ENCODE measurements at places on chromosomes 7 and 10.

- DNase-seq, result peak; percentile 12
Observed at GRCh38 chr10:74151879-74152722, 1.1 kb downstream of the ADK start.

DNA sequence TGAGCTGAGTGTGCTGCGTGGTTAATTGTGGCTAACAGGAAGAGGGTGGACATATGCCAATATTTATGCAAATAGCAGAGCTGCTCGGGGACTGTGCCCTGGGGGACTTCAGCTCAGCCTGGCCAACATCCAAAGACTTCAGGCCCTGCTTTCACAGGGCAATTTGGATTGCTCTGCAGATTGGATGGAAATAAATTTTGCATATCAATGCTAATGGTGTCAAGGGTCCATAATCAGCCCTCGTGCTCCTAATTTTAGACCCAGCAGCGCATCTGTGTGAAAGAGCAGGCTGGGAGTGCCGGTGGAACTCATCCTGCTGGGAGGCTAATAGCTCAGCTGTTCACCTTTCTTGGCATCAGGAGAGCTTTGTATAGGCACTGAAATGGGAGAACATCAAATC lies 270.1 kb downstream of the TCERG1L start:
- no peak for DNase-seq

DNA sequence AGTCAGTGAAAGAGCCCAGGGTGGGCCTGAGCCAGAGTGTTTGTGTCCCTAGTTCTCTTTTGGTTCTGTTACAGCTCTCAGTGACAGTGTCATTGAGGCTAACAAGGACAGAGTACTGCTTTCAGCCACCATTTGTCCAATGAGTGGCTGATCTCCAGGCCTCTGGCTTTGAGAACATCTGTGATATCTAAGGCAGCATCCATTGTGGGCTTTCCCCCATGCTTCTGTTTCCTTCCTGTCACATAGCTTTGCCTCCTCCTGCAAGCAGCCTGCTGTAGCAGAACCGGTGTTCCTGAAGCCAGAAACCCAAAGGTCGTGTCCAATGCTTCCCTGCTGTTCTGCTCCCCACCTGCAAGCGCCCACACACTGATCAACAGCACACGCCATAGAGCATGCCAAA lies 68.4 kb downstream of the IKZF1 start:
- no peak for DNase-seq

- no peak for DNase-seq
Observed at GRCh38 chr7:105017657-105018365, 3.8 kb downstream of the KMT2E start.

GRCh38 chr7:13457790-13458189 lies 531.7 kb downstream of the ETV1 start:
- no peak for DNase-seq

GRCh38 chr7:23531050-23531793 lies 559 bp downstream of the TRA2A start:
- DNase-seq, result peak; percentile 77

GRCh38 chr7:17690030-17690429 lies 250.3 kb downstream of the SNX13 start:
- DNase-seq, result peak; percentile 80

- DNase-seq, result peak; percentile 70
Observed at GRCh38 chr7:70678621-70679251, 453.2 kb upstream of the GALNT17 start.

GRCh38 chr10:48309711-48310226 lies 3.3 kb downstream of the MAPK8 start:
- peak; percentile 91 for DNase-seq

DNA sequence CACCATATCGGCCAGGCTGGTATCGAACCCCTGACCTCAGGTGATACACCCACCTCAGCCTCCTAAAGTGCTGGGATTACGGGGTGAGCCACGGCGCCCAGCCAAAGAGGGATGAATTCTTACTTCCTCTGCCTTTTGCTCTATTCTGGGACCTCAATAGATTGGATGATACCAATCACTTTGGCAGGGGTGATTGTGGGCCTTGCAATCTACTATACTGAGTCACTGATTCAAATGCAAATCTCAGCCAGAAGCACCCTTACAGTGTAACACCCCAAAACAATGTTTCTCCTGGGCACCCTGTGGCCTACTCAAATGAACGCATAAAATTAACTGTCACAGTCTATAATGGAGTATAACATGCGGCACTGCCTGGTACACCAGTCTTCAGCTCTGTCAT lies 596.7 kb upstream of the LRRTM3 start:
- DNase-seq, result no peak

GRCh38 chr10:34346516-34347100 lies 468.5 kb downstream of the PARD3 start:
- DNase-seq, result peak; percentile 10

DNA sequence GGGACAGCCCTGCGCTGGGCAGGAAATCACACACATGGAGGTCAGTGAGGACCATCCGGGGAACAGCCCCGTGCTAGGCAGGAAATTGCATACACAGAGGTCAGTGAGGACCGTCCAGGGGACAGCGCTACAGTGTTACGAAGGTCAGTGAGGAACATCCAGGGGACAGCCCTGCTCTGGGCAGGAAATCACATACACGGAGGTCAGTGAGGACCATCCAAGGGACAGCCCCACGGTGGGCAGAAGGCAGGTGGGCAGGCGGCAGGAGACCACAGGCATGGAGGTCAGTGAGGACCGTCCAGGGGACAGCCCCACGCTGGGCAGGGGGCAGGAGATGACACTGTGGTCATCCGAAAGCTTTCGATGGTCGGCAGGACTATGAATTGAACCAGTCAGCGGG lies 79.7 kb downstream of the PTPRN2 start:
- no peak for DNase-seq

DNA sequence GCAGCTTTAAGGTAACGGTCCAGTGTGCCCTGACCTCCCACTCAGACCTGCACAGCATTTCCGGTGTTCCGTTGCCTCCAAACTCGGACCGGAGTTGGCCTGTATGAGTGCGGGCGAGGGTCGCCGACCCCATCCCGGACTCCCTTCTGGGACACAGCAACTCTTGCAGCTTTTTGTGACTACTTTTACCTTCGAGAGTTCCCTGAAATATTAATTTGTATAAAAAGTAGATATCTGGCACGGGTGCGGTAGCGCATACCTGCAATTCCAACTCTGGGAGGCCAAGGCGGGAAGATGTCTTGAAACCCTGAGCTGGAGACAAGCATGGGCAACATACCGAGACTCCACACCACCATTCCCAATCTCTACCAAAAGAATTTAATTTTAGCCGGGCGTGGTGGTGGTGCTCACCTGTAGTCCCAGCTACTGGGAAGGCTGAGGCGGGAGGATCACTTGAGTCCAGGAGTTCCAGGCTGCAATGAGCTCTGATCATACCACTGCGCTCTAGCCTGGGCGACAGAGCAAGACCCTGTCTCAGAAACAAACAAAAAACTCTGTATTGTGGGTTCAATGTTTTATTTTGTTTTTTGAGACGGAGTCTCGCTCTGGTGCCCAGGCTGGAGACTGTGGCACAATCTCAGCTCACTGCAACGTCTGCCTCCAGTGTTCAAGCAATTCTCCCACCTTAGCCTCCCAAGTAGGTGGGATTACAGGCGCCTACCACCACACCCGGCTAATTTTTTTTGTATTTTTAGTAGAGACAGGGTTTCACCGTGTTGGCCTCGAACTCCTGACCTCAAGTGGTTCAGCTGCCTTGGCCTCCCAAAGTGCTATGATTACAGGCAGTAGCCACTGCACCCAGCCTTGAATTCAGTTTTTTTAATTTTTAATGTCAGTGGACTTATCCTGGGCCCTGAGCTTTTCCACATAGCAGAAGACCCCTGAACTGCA lies 1.1 kb upstream of the PPP1R35 start:
- DNase-seq, result no peak

- peak; percentile 71 for DNase-seq
Observed at GRCh38 chr10:118374404-118374803, 32.3 kb upstream of the FAM204A start.

DNA sequence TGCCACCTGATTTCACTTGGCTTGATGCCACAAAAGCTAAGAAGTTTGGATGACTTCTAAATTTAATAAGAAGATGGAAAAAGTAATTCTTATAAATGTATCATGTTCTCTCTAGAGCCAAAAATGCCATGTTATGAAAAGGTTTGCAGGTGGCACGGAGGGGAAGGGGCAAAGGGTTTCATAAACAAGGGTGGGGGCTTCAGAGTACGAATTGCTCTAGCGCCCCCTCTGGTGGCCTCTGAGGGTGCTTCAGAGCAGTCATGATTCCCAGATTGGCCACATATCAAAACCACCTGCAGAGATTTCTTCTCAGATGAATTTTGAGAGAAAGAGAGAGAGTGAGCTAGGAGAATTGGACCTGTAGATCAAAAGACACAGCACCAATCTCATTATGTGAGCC lies 208.6 kb upstream of the YAE1 start:
- DNase-seq, result peak; percentile 6

DNA sequence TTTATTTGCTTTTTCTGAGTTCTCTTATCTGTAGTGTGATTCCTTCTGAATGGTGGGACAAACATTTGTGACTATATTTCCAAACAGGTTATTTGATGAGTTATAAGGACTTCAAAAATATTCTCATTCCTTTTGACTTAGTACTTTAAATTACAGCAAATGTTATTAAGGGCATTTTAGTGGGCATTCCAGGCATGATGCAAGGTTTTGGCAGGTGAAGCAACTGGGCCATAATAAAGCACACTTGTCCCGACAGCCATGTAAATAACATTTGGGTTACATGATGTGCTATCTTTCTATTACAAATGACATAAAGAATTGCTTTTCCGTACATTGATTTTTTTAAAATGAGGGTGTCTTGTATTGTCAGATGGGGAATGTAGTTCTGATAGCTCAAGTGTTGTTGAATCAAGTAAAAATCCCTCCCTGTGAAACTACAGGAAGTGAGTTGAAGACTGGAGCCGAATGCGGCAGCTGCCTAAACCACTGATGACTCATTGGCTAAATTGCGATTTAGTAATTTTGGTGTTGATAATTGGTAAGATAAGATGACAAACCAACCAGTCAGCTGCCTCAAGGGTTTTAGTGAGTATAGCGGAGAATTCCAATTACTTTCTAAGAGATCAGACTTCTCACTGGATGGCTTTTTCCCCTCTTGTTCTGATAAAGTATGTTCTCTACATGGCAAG lies 231.3 kb upstream of the NPY start:
- peak; percentile 97 for DNase-seq

DNA sequence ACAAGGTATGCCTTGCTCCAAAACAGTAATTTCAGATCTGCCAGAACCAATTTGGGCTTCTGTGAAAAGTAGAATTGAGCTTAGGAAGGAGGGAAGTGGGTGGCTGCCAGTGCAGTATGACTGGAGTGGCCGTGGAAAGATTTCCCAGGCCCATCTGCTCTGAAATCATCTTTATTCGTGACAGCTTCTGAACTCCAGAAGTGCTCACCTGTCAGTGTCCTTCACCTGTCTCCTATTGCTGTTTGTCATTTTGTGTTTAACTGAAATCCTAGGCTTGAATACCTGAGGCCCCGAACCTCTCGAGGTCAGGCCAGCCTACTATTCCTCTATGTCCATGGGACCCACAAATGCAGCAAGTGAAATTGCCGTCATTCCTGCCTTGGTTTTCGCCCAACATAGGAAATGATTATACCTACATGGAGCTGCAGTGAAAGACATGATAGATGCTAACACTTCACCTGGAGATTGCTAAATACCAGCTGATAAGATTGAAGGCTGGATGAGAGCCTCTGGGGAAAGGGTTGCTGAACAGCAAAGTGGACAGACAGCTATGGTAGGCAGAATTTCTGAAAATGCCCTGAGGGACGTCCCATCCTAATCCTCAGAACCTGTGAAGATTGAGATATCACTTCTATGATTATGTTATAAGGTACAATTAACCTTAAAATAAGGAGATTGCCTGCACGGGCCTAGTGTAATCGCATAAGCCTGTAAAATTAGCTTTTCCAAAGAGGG lies 82.1 kb downstream of the C1GALT1 start:
- no peak for DNase-seq

DNA sequence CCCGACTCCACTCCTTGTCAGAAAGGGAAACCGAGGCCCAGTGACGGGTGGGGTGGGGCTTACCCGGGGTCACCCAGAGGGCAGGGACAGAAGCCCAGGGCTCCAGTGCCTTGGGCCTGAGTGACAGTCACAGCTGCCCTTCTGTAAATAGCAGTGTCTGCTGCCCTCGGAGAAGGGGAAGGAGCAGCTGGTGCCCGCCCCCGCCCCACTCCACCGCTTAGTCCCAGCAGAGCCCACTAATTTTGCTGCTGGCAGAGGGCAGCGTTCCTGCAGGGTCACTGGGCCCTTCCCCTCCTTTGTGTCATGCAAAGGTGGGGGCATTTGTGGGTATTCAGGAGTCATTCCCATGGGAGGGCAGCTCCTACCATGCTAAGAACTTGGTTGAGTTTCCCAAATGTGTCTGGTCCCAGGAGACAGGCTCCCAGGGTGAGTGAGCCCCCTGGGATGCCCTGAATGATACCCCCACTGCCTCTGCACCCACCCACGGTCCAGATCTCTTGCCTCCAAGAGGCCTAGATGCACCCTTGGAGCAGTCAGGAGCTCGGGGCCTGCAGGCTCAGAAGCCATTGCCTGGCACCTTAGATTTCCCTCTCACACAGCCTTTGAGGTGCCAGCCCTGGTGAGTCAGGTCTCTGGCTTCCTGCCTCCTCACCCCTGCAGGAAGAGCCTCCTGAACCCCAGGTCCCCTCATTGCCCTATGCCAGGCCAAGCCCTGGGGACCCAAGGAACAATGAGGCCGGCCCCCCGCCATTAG lies 17.2 kb downstream of the SH2B2 start:
- no peak for DNase-seq

GRCh38 chr7:66421830-66422475 lies 206.7 kb upstream of the KCTD7 start:
- no peak for DNase-seq

DNA sequence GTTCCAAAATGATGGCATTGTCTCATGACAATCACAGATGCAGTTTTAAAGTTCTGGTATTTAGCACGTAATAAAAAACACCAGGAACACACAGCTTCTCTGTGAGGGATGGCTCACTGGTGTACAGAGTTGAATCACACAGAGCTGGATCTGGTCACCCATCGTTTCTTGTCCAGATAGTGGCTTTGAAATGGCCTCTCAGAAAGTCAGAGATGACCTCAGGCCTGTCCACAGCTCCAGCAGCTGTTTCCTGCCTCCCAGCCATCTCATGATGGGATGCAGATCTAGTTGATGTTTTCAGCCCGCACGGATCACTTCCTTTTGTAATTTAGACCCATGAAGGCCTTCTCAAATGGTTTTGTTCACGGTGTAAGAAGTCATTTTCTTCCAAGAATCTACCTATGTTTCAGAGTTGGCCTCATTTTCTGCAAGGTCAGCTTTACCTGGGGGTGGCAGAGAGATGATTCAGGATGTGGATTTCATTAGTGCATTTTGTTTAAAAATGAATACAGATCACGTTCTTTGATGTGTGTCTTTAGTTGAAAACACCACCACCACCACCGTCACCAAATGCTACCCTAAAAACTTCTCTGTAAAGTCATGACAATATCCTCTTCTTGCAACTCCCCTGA lies 166.2 kb downstream of the SNX10 start:
- no peak for DNase-seq

GRCh38 chr7:48040944-48041652 lies 5.8 kb downstream of the C7orf57 start:
- no peak for DNase-seq

- peak; percentile 70 for DNase-seq
Observed at GRCh38 chr10:78520737-78521430, 487.2 kb downstream of the RPS24 start.
